ENCODE measurements at places on chromosomes 11 and 22.

- no peak for DNase-seq
Measured at GRCh38 chr22:33691057-33691630, 229.1 kb downstream of the LARGE1 start.

GRCh38 chr11:1728301-1728700 lies 22.1 kb downstream of the IFITM10 start:
- DNase-seq = no peak

GRCh38 chr22:44430716-44431115 lies 67.3 kb downstream of the RTL6 start:
- no peak for DNase-seq

GRCh38 chr22:27534720-27535125 lies 266.8 kb downstream of the MN1 start:
- DNase-seq = peak; percentile 87

GRCh38 chr11:57651408-57651807 lies 1.7 kb upstream of the YPEL4 start:
- DNase-seq = no peak

DNA sequence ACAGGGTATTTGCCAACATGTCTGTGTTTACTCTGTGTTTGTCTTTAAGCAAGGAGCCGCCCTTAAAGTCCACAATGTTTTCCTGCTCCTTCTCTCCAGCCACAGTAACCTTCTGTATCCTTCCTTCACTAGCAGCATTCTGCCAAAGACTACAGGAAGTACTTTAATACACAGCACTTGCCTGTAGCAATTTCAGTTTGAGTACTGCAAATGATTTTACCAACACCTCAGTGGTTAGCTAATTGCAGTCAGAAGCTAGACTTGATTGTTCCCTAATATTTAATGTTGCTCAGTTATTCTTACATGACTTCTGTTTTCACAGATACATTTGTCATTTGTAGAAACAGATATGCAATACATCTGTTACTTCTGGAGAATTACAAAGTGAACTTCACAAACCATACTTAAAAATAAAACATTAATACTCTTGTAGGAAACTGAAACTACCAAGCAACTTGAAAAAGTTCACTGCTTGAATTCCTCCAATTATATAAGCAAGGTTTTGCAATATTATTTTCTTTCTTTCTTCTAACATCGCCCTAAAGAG lies 69.1 kb downstream of the FCHSD2 start:
- no peak for DNase-seq

GRCh38 chr11:12128301-12128751 lies 17.9 kb downstream of the MICAL2 start:
- no peak for DNase-seq

DNA sequence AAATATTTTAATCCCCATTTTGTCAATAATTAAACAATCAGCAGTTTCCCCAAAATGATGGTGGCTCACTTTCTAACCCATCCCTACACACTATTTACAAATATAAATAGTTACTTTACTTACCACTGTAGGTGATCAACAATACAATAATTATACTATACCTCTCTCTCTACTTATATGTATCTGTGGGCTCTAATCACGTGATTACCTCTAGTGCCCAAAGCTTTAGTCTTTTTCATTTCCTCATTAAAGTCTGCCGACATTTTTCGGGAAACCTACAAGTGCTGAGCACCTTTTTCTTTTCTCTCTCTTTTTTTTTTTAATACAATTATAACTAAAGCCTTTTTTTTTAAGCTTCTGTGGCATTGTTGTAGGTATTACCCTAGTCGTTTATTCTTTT lies 23.9 kb downstream of the DLG2 start:
- no peak for DNase-seq

DNA sequence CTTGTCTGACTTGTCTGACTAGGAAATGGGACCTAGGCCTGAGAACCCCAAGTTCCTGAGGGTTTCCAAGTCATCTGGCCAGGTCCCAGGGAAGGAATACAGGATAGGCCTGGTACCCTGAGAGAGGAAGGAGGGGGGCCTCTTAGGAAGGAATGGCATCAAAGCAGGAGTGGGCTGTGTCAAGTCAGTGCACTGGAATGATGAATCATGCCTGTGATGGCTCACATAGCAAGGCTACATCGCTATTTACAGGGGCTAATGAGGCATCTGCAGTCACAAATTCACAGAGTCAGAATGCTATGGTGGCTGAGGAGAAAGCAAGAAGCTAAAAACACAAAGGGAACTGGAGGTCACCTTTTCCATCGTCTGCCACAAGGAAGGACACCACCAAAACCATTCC lies 247.3 kb downstream of the NXPE2 start:
- no peak for DNase-seq

GRCh38 chr11:65425971-65426838 lies 3.6 kb downstream of the NEAT1 start:
- DNase-seq = peak; percentile 43

- DNase-seq = no peak
Measured at GRCh38 chr11:64751580-64751979, 7.6 kb upstream of the RASGRP2 start.

DNA sequence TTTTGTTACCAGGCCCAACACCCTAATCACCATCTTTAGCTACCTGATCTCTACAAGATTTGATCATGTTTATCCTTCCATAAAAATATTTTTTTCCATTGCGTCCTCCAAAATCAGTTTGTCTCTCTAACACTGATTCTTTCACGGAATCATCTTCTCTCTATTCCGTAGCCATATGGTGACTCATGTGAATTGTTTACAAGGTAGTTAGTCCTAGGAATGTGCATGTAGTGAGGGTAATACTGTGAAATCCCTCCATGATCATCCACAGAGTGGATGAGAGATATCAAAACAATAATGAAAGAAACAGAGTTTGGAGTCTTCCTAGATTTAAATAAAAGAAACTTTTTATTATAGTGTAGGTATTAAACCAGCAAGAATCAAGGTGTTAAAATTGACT lies 230.2 kb downstream of the METTL15 start:
- no peak for DNase-seq

GRCh38 chr22:44755417-44755816 lies 3.0 kb downstream of the ARHGAP8 start:
- DNase-seq = no peak

GRCh38 chr11:113339929-113340589 lies 25.7 kb downstream of the TTC12 start:
- DNase-seq = no peak

DNA sequence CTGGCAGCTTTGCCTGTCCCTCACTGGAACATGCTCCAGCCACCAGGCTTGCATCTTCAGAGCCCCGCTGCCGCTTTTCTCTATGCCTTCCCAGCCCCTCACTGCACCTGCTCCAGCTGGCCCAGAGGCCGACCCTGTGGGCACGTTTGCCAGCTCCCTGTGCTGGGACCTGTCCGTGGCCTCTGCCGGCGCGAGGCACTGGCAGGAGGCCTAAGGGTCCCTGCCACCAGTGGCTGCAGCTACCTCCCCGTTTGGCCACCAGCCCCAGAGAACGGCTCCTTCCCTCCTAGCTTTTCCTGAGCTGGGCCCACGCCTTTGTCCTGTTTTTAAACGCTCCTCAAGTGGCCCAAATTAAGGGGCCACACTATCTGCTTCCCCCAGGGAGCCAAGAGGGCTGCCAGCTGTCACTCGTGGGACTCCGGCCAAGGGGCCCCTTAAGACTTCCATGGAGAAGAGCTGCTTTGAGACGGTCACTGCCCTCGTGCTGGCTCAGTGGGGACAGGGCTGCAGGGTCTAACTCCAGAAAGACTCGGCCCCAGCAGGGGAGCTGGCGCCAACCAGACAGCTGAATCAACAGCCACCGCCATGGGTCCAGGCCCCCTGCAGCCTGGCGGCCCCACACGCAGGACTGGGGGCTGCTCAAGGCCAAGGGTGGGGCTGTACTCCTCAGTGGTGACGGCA lies 24.6 kb upstream of the WNT7B start:
- DNase-seq = no peak

DNA sequence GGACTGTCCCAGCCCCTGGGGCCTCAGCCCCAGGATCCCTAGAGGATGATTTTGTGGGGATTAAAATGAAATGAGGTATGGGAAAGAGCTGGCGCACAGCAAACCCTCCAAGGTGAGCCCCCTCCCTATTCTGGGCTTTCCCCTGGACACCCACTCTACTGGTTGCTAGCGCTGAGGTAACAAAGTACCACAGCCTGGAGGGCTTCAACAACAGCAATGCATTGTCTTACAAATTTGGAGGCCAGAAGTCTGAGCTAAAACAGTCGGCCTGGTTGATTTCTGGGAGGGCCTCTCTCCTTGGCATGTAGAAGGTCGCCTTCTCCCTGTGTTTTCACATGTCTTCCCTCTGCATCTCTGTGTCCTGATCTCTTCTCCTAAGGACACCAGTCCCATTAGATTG lies 913.6 kb downstream of the NTM start:
- no peak for DNase-seq

- DNase-seq = no peak
Measured at GRCh38 chr11:28743061-28743550, 634.9 kb downstream of the METTL15 start.

DNA sequence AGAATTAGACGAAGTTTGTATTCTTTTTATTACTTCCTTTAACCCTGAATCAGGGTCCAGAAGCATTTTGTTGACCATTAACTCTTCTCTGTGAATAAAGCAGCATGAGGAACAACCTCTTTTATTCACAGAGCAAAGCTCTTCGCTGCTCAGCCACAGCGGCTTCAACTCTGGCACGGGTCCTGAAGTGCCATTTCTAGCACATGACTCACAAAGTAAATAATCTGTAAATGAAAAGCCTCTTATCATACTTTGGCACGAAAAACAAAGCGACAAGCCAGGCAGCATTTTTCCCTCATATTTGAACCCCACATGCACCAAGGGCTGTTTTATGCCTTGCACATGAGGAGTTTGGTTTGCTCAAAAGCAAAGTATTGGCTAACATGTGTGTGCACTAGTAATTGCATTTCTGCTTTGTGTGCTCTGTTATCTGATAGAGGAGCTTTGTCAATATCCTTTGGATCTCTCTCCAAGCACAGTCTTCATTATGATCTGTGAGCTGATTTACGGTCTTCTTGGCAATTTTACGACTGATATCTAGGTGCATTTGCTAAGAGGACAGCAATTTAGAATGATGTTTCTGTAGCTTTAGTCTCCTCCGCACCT lies 33.0 kb upstream of the APOBEC3A start:
- DNase-seq = peak; percentile 73

DNA sequence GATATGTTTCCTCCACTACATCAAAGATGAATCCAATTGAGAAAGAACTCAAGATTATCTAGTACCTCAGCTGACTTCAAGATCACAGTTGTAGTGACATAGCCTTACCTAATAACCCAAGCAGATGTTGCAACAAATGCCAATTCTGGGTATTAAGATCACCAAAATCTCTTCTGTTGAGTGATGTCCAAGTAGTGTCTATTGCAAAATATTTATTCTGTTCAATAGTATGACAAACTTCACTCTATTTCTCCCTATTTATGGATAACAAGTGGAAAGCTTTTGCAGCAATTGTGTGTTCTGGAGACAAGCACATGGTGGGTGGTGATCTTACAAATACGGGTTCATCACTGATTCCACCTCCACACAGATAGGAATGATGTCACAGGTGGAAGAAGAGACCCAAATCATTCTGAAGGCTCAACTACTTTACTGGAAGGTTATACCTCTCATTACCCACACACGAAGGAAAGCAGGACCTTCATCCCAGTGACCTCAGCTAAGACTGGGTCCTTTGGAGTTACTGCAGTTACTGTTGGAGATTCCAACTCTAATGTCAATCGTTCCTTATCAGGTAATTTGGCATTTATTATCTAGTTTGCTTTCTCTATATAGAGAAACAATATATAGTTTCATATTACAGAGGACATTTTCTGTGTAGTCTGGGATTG lies 72.0 kb downstream of the CD44 start:
- DNase-seq = no peak

DNA sequence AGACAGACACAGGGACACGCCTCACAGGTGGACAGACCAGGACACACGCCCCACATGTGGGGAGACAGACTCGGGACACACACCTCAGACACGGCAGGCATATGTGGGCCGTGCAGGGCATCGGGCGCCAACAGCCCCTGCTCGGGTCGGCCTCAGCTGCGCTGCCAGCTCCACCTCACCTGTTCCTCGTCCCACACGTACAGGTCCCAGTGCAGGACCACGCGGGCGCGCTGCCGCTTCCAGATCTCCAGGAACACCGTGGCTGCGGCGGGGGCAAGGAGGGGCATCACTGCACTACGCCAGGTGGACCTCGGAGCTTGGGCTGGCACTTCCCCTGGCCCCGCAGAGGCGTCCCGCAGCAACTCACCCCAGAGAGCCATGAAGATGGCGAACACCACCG lies 12.4 kb downstream of the ANO9 start:
- DNase-seq = no peak

GRCh38 chr11:1121331-1121812 lies 36.4 kb upstream of the MUC5AC start:
- DNase-seq = no peak

GRCh38 chr11:72924568-72925190 lies 110.5 kb downstream of the ATG16L2 start:
- peak; percentile 13 for DNase-seq

- no peak for DNase-seq
Measured at GRCh38 chr11:72755713-72756285, 3.6 kb upstream of the ARAP1 start.

GRCh38 chr22:29998627-29999384 lies 81.5 kb upstream of the HORMAD2 start:
- no peak for DNase-seq

GRCh38 chr22:26556904-26557303 lies 33.0 kb downstream of the TPST2 start:
- DNase-seq = no peak
